Mesenchymal stem cell (in vitro differentiated cells and primary cell): ENCODE measurements at places on chromosomes 12 and 14.
A peak's percentile ranks its signal among the peaks of the same experiment; 100 is the strongest.

DNA sequence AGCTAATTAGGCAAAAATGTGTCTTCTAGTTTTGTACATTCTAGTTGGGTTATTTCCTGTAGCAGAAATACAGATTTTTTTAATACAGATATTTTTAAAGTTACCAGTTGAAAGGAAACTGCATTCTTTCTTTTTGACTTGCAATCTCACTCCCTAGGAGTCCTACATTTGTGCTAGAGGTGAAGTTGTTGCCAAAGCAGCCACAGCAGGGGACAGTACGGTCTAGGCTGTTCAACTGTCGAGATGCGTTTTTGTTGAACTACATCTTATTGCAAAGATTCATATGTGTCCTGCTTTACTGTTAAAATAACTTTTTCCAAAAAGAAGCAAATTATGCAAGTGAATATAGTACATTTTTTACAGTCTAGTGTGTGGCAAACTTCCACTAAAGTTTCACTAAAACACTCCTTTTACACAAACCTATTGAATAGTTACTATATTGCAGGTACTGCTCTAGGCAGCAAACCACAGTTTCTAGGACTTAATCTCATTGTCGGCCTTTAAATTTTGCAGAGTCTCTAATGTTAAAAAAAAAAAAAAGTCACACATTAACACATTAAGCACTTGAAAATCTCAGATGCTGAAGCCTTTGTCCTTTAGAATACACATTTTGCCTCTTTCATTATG lies 30.2 kb upstream of the SRGAP1 start:
- DNase-seq = no peak

DNA sequence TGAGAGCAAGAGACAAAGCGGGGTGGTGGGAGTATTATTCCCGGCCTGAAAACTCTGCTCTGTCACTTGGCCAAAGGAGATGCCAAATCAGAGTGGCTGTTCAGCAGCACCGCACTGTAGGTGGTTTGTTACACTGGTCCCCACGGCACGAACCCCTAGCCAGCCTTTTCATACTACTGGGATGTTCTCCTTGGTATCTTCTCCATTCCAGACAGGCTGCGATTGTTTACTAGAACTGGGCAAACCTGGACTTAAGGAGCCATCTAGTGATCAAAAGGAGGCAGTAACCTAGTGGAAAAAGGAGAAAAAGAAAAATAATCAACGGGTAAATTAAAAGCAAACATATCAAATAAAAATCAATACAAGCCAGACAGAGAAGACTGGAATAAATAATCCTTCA lies 58.9 kb upstream of the TMTC2 start:
- DNase-seq = peak; percentile 15

- DNase-seq = no peak
These were observed 37.5 kb upstream of the SLC2A3 start for GRCh38 chr12:7973457-7973825.

- DNase-seq = peak; percentile 18
These were observed 48.8 kb downstream of the LRCOL1 start for GRCh38 chr12:132561427-132562156.

DNA sequence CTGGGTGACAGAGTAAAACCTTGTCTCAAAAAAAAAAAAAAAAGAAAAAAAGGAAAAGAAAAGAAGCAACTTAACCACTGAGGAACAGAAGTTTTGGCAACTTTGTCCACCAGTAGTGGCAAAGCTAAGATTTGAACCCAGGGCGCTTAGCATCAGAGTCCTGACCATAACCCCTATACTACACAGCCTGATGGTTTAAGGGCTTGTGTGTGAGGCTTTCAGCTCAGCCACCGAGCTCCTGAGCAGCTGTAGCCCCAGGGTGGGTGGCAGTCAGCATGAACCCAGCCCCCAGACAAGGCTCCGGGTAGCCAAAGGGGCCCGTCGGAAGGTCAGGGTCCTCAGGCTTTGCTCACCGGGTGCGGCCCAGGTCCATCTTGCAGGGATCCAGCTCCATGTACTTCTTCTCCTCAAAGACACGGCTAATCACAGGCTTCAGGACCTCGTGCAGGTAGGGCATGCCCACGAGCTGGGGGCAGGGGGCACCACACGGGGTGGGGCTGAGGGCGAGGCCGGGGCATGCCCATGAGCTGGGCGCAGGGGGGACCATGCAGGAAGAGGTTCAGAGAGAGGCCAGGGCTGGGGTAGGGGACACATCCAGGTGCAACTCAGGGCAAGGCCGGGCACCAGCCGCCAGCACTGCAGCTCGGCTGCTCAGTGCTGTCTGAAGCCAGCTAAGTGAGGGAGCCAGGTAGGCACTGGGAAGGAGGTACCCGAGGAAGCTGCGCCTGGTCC lies 20.9 kb downstream of the RASAL1 start:
- DNase-seq = no peak

DNA sequence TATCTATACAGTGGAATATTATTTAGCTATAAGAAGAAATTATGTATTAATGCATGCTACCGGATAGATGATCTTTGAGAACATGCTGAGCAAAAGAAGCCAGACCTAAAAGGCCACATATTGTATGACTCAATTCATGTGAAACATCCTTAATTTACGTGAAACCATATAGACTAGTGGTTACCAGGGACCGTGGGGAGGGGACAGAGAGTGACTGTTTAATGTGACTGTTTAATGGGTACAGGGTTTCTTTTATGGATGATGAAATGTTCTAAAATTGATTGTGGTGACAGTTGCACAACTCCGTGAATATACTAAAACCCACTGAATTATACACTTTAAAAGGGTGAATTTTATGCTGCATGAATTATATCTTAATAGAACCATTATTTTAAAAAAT lies 8.5 kb upstream of the BCL7A start:
- no peak for DNase-seq

- no peak for DNase-seq
These were observed 152.6 kb downstream of the DERA start for GRCh38 chr12:16063726-16064125.

- DNase-seq = peak; percentile 93
These were observed 161.2 kb downstream of the DAD1 start for GRCh38 chr14:22427771-22428231.

GRCh38 chr14:92969871-92970270 lies 46.9 kb downstream of the CHGA start:
- no peak for DNase-seq

- no peak for DNase-seq
These were observed 182.9 kb downstream of the EXOC5 start for GRCh38 chr14:57085801-57086200.

DNA sequence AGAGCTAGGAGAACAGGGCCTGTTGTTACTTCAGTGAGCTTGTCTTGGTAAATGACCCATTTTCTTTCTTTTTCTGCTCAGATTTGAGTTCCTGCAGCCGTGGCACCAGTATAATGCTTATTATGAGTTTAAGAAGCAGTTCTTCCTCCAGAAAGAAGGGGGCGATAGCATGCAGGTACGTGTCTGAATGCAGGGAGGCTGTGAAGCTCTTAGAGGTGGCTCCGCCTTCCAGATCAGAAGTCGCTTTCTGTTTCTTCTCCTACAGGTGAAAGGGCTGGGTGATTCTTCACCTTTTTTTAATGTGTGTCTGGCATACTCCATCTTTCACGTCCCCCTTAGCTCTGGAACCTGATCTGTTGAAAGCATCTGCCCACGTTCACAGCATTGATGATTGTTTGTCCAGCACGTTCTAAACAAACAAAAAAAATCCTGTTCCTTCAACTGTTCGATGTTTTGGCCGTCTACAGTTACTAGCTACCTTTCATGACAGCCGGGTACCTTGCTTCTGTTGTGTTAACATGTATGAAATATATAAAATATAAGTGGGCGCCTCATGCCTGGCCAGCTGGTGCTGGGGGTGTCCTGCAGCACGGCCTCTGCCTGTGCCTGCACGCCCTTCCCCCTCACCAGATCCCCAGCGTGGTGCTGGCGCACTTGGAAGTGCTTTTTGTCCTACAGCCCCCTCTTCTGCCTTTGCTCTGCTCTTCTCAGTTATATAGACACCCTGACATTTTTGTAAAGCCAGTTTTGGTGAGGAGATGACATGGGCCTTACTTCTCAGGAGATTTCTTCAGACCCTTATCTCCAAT lies 44.6 kb downstream of the SFSWAP start:
- peak; percentile 17 for DNase-seq

DNA sequence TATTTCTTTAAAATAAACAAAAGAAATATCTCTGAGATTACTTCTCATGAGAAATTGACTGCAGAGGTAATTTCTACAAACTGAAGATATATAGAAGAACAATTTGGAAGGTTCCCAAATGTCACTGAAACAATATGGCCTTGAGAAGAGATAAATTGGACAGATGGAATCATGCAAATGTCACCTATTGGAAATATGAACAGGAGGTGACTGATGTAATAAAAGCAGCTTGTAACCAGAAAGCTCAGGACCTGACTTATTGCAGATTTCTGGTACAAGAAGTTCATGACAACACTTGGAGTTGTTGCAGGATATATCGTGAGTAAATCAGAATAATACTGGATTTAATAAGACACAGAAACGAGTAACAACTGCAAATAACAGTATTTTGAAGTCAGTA lies 93.3 kb upstream of the TRHDE start:
- DNase-seq = no peak

GRCh38 chr12:62653740-62654139 lies 187.1 kb downstream of the MON2 start:
- DNase-seq = no peak

DNA sequence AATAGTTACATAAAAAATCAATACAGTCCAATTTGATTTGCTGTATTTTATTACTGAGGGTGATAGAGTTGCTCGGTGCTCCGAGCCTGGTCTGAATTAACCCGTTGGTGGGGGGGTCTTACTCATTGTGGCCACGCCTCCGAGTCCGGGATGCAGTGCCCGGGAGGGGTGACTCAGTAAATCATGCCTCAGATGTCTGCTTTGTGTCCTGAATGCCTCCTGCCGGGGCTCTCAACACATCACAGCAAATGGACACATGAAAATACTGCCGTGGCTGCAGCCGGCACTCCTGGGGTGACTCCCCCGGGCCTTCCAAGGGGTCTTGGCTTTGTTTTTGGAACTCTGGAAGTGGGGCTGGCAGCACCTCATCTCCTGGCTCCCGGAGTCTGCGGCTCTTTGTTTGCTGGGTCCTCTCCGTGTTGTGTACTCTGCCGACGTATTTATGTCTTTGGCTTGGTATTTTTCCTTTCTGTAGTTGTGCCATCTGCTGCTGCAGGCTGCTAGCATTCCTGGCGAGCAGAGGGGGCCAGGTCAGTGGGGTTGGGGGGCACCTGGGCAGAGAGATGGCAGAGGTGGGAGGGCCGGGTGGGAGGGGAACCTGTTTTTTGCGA lies 129.0 kb downstream of the AACS start:
- DNase-seq = no peak

- DNase-seq = no peak
These were observed 96.1 kb downstream of the DNAH10 start for GRCh38 chr12:123858176-123858575.

GRCh38 chr12:34363050-34363673 lies 340.9 kb downstream of the ALG10 start:
- no peak for DNase-seq

GRCh38 chr12:1529862-1530591 lies 64.4 kb downstream of the FBXL14 start:
- peak; percentile 20 for DNase-seq

- DNase-seq = no peak
These were observed 485.4 kb downstream of the NAV3 start for GRCh38 chr12:78316136-78316535.

- no peak for DNase-seq
These were observed 37.1 kb downstream of the CLIP1 start for GRCh38 chr12:122385171-122386016.

GRCh38 chr12:45877069-45877468 lies 113.3 kb downstream of the SCAF11 start:
- no peak for DNase-seq

DNA sequence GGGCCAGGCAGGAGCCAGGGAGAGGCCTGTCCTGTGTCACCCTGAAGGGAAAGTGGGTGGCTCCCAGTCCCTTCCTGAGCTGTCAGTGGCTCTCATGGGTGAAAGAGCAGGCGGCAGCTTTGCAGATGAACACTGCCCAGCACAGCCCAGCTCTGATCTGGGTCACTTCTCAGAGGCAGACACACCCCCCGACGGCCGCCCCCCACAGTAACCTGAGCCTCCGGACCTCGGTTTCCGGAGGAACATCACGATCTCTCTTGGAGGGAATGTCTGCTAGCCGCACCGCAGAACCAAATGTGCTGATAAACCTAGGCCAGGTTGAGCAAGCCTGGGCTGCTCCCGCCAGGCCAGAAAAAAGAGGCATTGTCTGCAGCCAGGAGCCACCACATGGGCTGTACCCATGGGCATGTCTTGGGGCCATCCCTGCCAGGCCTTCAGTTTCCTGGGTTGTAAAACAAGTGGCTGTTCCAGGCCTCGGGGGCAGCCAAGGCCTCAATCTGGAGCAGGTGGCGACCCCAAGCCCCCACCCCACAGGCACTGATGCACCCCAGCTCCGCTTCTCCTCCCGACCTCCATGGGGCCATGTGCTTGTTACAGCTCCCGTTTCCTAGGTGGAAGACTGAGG lies 57.6 kb downstream of the NCOR2 start:
- peak; percentile 89 for DNase-seq

- DNase-seq = no peak
These were observed 28.7 kb downstream of the LMNTD1 start for GRCh38 chr12:25524366-25524765.
